ENCODE measurements at places on chromosomes 1 and 21. TPM values are rescaled to one million over a fixed set of nuclear protein-coding genes. Genes with fewer than 3 reads are reported as not detected.

Gene CCDC17
- not detected for total RNA-seq

Gene OLIG2
- total RNA-seq, result not detected

Gene FAM72A
- 6.9 TPM for total RNA-seq

Gene CCDC28B
- total RNA-seq, result 11.9 TPM

Gene RCSD1
- not detected for total RNA-seq

Gene SDC3
- 25.6 TPM for total RNA-seq

Gene BEST4
- 0.12 TPM for total RNA-seq

Gene GPR52
- not detected for total RNA-seq

Gene GJB3
- total RNA-seq, result 40.6 TPM

Gene ANGPTL3
- not detected for total RNA-seq

Gene SLAMF6
- total RNA-seq, result not detected

Gene SPOCD1
- total RNA-seq, result 9.4 TPM

Gene TSSK3
- total RNA-seq, result 0.58 TPM

Gene CLCA1
- total RNA-seq, result not detected

Gene EVA1C
- total RNA-seq, result 0.29 TPM

Gene PAQR6
- 1.5 TPM for total RNA-seq

Gene HCRTR1
- not detected for total RNA-seq

Gene NFIA
- total RNA-seq, result 0.58 TPM

Gene RPRD2
- total RNA-seq, result 8.1 TPM

Gene C1orf167
- total RNA-seq, result not detected

Gene SLC35F3
- total RNA-seq, result 2.2 TPM

Gene CEP170
- 49.9 TPM for total RNA-seq

Gene KRTCAP2
- total RNA-seq, result 193 TPM

Gene RGSL1
- total RNA-seq, result not detected

Gene RIPPLY3
- total RNA-seq, result 5.1 TPM
